ENCODE measurements at places on chromosomes 5 and 9.

GRCh38 chr5:172875505-172876279, 41.6 kb downstream of the ERGIC1 start:
- DNase-seq = no peak

DNA sequence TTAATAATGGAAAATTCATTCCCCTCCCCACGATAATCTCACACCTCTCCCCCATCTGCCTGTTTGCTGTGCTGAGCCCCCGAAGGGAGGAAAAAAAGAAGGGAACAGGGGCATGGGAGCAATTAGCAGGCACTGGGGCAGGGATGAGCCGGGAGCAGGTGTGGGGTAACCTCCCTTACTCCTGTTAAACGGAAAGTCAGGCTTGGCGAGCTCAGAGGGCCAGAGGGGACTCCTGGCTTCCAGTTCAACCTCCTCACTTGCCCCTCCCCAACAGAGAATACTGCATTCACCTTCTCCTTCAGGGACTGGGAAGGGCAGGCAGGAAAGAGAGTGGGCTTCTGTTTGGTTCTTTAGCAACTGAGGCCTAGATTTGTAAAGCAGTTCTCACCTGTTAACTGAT, 1.6 kb downstream of the AFAP1L1 start:
- DNase-seq = no peak

DNA sequence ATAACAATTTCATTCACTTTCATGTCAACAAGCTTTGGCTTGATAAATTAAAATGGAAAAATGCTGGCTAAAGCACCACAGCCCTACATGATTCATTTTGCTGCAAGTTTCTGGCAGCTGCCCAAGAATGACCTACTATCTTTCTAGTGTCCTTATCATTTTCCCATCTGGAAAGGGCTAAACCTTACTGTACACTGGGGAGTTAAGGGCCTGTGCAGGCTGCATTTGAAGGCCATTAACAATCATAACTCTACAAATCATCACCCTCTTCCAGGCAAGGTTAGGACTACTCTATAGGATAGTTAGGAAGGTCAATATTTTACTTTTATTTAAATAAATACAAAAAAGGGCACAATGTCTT, 579.7 kb upstream of the ZNF608 start:
- DNase-seq = no peak

DNA sequence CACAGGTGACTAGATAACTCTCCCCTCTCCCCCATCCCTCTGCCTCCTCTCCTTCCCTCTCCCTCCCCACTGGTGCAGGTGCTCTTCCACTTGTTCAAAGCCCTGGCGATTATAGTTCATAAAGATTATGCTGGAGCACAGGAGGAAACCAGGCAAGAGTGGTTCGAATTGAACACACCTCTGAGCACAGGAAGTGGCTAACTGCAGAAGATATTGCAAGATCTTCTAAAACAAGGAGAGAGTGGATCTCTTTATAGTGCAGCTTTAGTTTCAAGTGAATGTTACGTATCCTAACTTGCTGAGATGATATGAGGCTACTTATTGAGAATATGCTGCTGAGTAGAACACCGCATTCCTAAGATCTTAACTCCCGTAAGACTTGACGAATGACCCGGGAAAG, 178.4 kb downstream of the GOLPH3 start:
- DNase-seq = no peak

GRCh38 chr9:123990427-123990826, 21.1 kb upstream of the LHX2 start:
- no peak for DNase-seq

- no peak for DNase-seq
Observed at GRCh38 chr5:59483971-59484472, 409.5 kb downstream of the PDE4D start.

DNA sequence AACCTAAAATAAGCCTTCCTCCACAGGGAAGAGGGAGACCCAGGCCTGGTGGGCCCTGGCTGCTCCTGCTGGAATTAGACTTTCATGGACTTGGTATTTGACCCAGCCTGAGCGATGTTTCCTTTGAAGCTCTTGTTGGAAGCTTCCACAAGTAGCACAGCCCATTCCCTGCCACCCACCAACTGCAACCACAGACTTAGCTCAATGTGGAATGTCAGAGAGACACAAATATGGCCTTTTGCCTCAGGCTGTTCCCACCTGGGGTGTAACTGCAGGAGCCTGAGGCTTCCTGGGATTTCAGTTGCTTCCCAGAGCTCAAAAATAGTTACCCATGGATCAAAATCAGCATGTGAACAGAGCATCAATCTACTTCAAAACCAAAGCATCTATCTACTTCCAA, 70.3 kb upstream of the LHFPL2 start:
- no peak for DNase-seq

- no peak for DNase-seq
Observed at GRCh38 chr5:95861221-95861863, 38.8 kb upstream of the GLRX start.

GRCh38 chr5:112800891-112801290, 60.2 kb upstream of the SRP19 start:
- DNase-seq = no peak

GRCh38 chr5:56612759-56613158, 202.6 kb upstream of the MAP3K1 start:
- DNase-seq = no peak

GRCh38 chr5:56470007-56470406, 236.9 kb upstream of the ANKRD55 start:
- no peak for DNase-seq

DNA sequence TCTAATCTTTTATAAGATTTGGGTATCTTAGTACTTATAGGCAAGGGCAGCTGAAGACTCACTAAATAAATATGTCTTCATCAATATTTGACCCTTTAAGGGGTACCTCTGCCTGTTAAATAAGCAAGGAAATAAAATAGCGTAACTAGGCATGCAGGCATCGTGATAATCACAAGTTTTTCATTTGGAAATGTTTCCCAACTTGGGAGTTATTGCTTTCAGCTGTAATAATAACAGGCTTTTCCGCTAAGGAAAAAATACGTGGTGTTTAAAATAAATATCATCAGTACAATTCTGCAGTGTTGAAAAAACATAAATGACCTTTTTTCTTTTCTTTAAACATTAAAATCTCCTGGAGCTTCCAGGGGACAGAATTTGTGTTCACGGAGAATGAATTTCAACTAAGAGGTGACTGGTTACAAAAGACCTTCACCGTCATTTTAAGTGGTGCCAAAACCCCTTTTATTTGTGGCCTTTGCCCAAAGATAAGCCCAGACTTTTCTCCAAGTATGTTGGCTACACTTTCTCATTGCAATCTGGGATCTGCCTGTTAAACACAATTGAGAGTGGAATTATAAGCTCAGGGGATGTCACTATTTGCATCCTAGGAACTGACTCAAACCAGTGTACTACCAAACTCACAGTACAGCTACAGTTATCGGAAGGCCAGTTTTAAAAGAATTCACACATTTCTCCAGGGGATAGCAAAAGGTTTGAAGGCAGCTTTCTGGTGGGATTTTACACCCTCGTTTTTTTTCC, 218.6 kb downstream of the FBXL7 start:
- no peak for DNase-seq

- DNase-seq = peak; percentile 21
Observed at GRCh38 chr5:141637767-141638419, 1.1 kb downstream of the RELL2 start.

- DNase-seq = no peak
Observed at GRCh38 chr9:91519520-91520277, 96.1 kb upstream of the NFIL3 start.
